ENCODE measurements at places on chromosomes 3 and 15.

DNA sequence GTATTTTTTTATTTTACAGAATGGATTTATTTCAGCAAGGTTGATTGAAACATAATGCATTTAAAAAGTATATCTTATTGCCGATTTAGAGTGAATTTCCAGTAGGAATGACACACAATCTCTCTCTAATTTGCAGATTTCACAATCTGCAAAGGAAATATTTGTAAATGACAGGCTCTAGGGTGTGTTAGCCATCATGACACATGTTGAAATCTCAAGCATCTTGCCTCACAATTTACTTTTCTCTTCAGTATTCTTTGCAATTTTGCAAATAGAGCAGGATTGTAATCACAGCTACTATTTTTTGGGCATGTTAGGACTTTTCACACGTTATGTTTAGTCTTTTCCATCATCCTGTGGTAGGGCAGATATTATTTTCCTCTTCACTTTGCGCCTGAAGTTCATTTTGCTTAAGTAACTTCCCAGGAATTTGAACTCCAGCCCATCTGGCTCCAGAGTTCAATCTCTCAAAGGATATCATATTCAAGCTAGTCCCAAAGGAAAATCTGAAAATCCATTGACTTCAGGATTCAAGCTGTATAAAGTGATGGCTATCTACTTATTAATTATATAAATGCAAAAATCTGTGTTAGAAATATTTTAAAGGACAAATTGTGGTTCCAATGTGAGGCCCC is 55.4 kb downstream of the ATP13A4 start:
- DNase-seq = no peak

- DNase-seq = no peak
Observed at GRCh38 chr3:54719914-54720313, 207.9 kb downstream of the LRTM1 start.

DNA sequence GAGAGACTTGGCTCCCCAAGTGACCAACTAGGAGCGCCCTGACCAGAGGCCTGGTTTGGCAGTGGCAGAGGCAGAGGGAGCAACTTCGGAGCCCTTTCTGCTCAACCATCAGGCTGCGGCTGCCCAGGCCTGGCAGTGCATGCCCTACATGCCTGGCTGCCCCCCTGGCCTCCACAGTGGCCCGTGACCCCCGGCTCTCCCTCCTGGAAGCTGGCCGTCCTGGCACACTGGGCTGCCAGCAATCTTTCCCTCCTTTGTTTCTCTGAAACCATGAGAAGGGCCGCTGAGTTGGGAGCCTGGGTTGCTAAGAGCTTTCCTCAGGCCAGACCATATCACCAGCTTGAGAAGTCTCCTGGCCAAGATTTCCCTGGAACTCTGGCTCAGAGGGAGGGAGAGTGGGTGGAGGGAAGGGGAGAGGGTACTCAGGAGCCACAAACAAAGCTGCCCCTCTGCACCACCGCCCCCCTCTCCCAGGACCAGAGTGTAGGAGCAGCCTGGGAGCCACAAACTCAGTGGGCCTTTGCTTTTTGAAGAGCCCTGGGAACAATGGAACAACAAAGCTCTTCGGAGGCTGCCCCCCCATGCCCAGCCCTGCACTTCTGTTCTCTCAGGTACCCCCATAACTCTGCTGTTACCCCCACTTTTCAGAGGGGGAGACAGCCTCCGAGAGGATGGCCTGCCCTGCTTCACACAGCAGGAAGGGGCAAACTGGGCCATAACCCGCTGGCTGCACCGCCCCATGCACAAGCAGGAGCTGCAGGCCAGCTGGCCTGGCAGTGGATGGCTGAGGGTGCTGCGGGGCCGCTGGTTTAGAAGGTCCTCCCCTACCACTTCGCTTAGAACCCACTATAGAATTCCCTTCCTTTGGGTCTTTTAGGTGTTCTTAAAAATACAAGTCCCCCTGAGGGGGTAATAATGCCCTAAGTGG is 11.3 kb downstream of the CORO2B start:
- no peak for DNase-seq

- DNase-seq = no peak
Observed at GRCh38 chr3:128473180-128473519, 6.5 kb upstream of the DNAJB8 start.

- no peak for DNase-seq
Observed at GRCh38 chr3:14204515-14205284, 26.1 kb downstream of the LSM3 start.

DNA sequence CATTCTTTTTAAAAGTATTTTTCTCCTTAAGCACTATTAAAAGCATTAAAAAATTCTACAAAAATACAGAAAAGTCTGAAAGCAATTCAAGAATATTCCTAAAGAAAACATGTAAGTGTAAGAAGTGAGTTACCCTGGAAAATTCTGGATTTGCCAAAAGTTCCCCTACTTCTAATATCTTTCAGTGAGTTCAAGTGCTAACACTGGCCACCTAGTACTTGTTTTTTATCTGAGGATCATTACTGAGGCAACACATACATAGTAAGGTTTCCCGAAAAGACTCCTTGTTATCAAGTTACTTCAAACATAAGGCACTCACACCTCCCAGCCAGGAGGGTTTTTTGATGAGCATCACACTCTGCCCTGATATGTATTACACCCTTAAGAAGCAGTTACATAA is 158.4 kb downstream of the TIGIT start:
- DNase-seq = no peak

DNA sequence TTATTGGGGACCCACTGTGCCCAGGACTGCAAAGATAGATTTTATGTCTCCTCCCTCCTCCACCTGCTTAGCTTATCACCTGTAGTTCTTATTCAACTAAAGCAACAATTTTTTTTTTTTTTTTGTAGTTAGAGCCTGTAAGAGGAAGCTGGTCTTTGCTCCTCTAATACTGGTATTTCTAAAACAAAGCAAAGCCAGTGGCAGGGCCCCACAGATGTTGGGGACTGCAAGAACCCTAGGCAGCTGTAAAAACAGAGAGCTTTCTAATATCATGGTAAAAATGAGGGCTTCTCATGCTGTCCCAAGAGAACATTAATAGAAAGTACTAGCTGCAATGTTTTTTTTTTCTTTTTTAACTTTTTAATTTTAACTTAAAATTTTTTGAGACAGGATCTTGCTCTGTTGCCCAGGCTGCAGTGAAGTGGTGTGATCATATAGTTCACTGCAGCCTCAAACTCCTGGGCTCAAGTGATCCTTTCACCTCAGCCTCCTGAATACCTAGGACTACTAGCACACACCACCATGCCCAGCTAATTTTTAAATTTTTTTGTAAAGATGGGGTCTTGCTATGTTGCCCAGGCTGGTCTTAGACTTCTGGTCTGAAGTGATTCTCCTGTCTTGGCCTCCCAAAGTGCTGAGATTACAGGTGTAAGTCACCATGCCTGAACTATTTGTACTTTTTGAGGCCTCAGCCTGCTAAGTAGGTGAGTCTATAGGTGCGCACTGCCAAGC is 27.1 kb downstream of the SPATA12 start:
- DNase-seq = no peak

GRCh38 chr3:2985479-2985878 is 124.7 kb downstream of the IL5RA start:
- DNase-seq = no peak

- DNase-seq = no peak
Observed at GRCh38 chr3:150414258-150414657, 6.2 kb downstream of the TSC22D2 start.

GRCh38 chr15:37221671-37222145 is 121.4 kb upstream of the MEIS2 start:
- no peak for DNase-seq

- DNase-seq = no peak
Observed at GRCh38 chr3:71031181-71031580, 552.3 kb downstream of the FOXP1 start.

DNA sequence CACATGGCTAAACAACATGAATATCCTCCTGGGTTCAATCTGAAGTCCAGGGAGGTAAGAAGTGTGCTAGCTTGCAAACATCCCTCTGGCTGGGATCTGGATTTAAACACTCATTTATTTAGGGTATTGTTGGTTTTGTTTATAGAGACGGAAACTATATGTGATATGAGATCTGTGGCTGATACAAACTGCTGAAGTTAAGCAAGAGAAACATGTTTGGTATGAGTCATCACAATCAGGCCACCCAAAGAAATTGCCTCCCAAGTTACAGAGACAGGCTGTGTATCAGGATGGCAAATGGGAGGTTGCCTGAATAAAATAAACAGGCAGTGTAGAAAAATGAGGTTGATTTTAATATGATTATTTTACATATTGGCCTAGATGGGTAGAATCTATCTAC is 562.1 kb downstream of the IGSF11 start:
- no peak for DNase-seq

GRCh38 chr3:42430781-42431532 is 20.5 kb upstream of the LYZL4 start:
- DNase-seq = no peak

- DNase-seq = no peak
Observed at GRCh38 chr3:78026318-78026828, 986.5 kb downstream of the ROBO2 start.

GRCh38 chr3:41608347-41608746 is 353.6 kb downstream of the ULK4 start:
- no peak for DNase-seq

- no peak for DNase-seq
Observed at GRCh38 chr3:50267280-50267913, 1.6 kb upstream of the SEMA3B start.

GRCh38 chr3:44885618-44886017 is 11.2 kb downstream of the TGM4 start:
- DNase-seq = no peak

Data from activated T-helper 1 cell treated with anti-CD3 and anti-CD28 coated beads, Interleukin-2, amount 50 U/mL, for 16 hours (primary cell).